ENCODE measurements at places on chromosomes 4 and X.
A peak's percentile ranks its signal among the peaks of the same experiment; 100 is the strongest.

GRCh38 chrX:155612312-155613224 lies at the start of gene TMLHE:
TSS of gene TMLHE (minus strand) at chrX:155612952. CDS start at chrX:155545276, 67,676 bp downstream.
- peak; percentile 23 for DNase-seq

DNA sequence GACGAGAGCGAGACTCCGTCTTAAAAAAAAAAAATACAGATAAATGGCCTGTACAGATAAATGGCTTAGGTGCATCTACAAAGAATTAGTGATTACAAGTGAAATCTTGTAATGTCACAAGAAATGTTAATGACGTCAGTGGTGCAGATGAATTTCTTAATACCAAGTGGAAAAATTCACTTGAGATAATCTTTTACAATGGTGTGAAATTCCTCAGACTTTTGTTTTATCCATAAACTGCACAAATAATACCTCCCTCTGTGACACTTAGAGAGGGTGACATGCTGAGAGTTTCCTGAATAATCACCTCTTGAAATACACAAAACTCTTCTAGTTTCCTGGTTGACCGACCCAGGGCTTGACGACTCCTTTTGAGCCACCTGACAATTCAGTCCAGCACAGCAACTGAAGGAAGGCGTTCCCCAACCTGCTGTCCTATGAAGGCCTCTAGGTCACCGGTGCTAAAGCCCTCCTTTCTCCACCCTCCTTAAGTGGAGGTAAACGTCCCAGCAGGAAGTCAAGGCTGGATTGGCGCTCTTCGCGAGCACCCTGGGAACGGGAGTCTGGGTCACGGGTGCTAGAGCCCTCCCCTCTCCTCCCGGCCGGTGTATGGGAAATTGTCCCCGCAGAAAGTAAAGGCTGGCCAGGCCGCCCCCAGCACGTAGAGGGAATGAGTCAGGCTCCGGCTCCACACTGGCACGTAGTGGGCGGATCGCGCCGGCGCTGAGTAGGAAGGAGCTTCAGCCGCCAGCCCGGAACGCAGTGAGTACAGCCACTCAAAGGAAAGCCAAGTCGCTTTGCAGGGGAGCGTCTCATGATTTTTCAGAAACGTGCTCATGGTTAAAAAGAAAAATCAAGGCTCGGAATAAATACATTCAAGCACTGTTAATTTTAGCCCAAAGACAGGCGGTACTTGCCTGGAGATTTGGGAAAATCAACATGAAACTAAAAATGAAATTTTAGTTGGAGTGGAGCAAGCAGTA lies at the start of gene TMEM144:
Gene TMEM144, plus strand, starts transcription at position 662 of the 983 bp plus-strand sequence. CDS start 2,182 bp downstream, outside the sequence.
- DNase-seq: peak; percentile 1

- no peak for DNase-seq
Measured at GRCh38 chr4:154329939-154330338, 161.7 kb downstream of the DCHS2 start.

DNA sequence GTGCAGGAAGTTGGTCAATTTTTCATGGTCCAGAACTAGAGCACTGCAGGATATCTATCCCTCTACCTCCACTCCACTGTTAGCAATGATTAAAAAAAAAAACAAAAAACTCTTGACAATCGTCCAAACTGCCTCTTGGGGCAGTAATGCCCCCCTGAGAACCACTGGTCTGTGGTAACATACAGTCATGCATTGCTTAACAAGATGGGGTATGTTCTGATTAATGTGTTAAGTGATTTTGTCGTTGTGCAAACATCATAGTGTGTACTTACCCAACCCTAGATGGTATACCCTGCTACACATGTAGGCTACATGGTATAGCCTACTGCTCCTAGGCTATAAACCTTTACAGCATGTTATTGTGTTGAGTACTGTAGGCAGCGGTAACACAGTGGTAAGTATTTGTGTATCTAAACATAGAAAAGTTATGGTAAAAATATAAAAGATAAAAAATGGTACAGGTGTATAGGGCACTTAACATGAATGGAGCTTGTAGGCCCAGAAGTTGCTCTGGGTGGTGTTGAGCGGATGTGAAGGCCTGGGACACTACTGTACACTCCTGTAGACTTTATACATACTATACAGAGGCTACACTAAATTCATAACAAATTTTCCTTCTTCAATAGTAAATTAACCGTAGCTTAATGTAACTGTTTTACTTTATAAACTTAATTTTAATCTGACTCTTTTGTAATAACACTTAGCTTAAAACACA lies 34.1 kb downstream of the ART3 start:
- no peak for DNase-seq

- no peak for DNase-seq
Measured at GRCh38 chr4:6225469-6225868, 25.1 kb upstream of the JAKMIP1 start.

DNA sequence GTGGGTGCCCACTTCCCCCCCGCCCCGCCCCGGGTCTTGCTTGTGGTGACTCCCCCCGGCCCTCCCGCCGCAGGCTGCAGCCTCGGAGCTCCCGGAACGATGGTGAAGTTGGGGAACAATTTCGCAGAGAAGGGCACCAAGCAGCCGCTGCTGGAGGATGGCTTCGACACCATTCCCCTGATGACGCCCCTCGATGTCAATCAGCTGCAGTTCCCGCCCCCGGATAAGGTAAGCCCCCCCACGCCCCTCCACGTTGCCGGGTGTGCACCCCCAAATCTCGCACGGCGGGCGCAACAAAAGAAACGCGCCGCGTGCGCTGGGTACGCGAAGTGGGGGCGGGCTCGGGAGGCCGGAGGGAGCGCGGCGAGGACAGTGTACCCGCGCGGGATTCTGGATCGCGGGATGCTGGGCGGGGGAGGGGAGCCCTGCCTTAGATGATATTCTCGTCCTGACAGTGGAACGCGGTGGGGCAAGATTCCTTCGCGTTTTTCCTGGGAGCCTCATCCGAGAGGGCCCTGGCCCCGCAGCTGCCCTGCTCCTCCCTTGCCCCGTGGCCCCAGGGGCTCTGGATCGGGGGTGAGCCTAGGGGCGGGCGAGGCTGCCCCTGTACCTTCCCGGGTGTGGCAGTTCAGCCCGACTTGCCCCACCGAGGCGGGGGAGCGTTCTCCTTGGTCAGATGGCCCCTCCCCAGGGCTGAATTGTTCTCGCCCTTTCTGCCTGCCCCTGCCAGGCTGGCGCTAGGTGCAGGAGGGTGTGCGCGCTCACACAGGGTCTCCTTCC lies 819 bp downstream of the NSG1 start:
- DNase-seq: no peak

DNA sequence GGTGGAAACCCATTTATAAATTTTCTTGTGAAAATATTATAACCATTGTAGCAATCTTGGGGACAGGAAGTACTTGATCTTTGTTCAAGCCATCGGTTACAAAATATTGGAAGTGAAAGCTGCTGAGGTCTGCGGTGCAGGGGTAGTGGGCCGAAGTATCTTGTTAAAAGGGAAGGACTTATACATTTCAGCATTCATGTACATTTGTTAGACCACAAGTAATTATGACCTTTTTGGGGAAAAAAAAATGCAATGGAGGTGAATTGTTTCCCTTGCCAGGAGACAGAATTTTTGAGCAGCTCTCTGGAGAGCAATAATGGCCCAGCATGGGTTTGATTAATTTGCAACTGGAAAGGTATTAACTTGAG lies 121.3 kb downstream of the EGF start:
- DNase-seq: peak; percentile 9

DNA sequence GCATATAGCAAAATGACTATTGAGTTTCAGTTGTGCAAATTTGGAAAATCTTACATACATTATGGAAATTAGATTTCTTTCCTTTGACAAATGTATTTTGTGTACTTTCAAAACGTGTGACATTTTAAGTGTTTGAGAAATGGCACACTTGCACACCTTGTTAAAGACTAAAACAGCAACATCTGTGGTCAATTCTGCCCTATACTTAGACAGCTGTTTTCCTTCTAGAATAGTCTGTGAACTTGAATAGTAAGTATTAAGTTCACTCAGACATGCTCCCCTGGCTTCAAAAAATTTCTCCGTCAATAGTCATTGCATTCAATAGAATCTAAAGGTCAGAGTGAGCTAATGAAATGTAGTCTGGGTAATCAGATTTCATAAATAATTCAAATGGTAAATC lies 21.7 kb upstream of the TBC1D9 start:
- no peak for DNase-seq

GRCh38 chr4:178414042-178414441 lies 971.8 kb upstream of the AGA start:
- DNase-seq: no peak

DNA sequence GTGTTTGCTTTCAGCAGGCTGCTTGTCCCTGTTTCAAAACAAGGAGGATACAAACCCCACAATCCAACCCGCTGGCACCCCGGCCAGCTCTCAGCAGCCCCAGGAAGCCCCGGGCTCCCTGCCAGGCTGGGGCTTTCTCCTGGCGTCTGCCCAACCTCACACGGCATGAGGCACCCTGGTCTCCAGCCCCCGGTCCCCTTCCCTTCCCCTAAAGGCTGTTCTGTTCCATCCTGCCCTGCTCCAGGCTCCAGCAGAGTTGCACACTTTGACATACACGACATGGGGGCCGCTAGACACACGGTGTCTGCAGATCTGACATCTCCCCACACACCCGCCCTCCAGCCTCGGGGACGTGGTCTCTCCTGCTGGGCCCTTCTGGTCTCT lies 107.7 kb upstream of the ADRA2C start:
- DNase-seq: no peak

- no peak for DNase-seq
Measured at GRCh38 chrX:9440116-9440844, 24.6 kb upstream of the TBL1X start.

DNA sequence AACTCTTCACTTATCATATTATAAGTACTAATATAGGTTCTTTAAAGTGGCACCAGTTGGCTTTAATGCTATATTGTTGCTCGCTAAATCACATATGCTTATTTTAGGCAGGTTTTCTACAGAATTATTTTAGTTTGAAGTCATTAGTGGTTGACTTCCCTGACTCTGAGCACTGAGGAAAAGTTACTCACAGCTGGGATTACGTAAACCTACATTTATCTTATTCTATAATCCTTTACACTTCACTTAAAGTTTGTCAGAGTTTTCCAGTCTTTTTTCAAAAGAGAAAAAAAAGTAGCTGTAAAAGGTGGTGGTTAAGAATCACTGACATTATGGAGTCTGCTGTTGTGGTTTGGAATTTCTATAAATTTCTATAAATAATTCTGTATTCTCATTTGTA lies 5.8 kb downstream of the UGT2B4 start:
- DNase-seq: no peak

DNA sequence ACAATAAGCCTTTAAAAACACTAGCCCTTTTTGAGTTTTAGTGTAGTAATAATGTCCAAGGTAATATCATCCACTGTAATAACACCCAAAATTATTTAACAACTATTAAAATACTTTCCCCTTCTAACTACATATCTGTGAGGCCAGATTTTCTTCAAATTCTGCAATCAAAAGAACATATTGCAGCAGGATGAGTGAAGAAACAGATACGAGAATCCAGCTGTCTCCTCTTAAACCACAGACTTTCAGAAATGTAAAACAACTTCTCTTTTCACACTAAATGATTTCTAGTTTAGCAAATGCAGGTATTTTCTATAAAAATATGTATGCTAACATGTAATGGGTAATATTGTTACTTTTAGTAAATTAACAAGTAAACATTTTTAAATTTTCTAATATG lies 148.9 kb downstream of the PRDM5 start:
- DNase-seq: no peak

- DNase-seq: no peak
Measured at GRCh38 chrX:14865201-14865600, 7.7 kb downstream of the FANCB start.

DNA sequence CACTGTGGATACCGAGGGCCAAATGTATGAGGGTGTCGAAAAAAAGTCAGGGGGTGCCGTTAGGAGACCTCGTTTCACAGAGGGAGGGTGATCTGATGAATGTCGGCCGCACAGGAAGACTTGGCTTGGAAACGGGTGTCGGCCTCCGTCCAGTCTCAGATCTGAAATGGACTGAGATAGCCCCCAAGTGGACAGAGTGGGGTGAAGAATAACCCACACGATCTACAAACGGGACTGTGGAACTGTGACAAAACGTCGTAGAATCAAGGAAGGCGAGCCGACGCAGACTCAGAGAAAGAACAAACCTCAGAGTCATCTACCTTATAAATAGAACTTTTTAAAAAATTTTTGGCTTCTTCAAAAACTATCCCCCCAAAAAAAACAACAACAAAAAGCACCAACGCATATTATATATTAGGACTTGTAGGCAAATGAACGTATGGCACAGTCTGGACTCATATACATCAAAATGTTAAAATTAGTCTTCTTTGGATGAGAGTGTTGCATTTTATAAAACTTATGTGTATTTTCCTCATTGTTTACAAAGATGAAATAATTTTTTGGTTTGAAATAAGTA lies 63.8 kb upstream of the IRF2 start:
- no peak for DNase-seq

- DNase-seq: no peak
Measured at GRCh38 chrX:132957211-132958090, 978 bp downstream of the HS6ST2 start.

- no peak for DNase-seq
Measured at GRCh38 chr4:113739197-113739596, 22.3 kb downstream of the CAMK2D start.

DNA sequence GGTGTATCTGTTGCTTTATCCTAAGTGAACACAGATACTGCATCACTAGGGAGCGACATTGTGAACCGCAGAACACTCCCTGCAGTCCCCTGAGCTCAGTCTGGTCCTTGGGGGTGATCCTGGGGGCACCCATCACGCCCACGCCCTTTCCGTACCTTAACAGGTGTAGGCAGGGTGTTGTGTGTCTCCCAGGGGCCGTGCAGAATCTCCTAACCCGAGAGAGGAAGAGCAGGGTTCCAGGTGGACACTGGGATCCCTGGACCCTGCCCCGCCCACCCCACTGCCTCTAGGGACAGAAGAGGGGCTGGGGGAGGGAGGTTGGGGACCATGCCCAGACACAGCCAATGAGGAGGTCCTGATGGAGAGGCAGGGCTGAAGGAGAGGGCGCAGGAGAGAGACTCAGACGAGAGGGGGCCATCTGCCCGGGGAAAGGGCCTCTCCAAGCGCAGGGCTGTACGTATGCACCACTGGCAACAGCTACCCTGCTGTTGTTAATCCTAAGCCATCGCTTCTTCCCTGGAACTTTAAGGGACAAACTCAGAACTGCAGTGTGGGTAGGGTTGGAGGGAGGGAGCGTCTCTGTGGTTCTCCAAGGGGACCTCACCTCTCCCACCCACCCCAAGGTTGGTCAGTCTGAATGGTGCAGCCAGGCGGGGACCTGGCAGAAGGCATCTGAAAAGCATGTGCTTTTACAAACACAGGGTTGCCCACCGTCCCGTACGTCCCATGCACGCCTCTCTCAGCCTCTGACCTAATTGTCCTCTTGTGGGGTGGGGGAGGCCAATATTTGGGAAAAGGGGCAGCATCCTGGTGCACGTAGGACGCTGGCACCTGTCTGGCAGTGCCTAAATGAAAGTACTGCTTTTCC lies 2.5 kb downstream of the P2RY8 start:
- DNase-seq: no peak

DNA sequence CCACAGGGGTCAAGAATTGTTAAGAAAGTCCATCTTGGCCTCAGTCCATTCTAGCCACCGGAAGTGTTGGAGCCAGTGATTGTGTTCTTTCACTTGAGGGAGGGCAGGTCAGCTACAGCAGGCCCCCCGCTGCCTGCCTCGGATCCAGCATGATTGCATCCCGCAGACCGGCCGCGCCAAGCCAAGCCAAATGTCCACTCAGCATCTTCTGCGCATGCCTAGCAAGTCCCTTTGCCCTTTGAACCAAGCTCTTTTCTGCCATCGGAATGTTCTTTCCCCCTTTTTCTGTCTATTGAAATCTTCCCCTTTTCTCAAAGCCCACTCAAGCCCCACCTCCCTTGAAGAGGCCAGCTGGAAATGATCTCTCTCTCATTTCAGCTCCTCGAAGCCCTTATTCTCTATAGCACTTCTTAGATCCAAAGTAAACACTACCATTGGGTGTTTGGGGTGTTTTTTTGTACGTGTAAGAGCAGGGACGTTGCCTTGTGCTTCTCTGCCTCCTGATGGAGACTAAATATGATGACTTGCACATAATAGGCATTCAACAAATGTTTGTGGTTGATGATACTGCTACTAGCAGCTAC lies 147.8 kb upstream of the BCOR start:
- no peak for DNase-seq
